ENCODE measurements at places on chromosomes 1 and 21. TPM values are rescaled to one million over a fixed set of nuclear protein-coding genes. Genes with fewer than 3 reads are reported as not detected.

Gene DESI2
- 36.9 TPM for total RNA-seq

Gene TEDDM1
- total RNA-seq: not detected

Gene RNU1-1
- total RNA-seq: under 0.01 TPM

Gene ZNF593OS
- total RNA-seq: not detected

Gene CFHR4
- total RNA-seq: not detected

Gene SPRR2B
- total RNA-seq: not detected

Gene PGLYRP4
- total RNA-seq: not detected

GRCh38 chr1:230503726-230504125, 77.6 kb upstream of the PGBD5 start:
- no peak for DNase-seq
- H3K27ac ChIP-seq: no peak overlapping the region
- no peaks in the 10 kb centered on the region for H3K4me1 ChIP-seq
- H3K27me3 ChIP-seq: no peaks in the 10 kb centered on the region
- no peak overlapping the region for H3K4me3 ChIP-seq

DNA sequence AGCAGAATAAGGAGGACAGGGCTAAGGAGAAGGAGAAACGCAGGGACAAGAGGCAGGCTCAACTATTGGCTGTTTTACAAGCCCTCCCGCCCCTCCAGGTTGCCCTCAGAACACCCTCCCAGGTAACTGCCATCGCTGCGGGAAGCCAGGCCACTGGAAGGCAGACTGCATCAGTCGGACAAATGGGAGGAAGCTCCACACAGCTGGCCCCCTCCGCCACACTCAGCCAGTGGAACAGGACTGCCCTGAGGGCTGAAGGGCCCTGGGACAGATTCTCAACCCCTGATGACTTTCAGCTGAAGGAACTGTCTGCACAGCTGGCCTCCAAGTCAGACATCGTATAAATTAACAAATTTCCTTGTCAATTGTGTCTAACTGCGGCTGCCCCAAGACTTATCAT, 21.8 kb downstream of the LRRC3 start:
- no peak for DNase-seq
- no peak overlapping the region for H3K4me3 ChIP-seq
- H3K36me3 ChIP-seq: no peaks in the 10 kb centered on the region
- H3K27ac ChIP-seq: no peak overlapping the region
- no peaks in the 10 kb centered on the region for H3K27me3 ChIP-seq

DNA sequence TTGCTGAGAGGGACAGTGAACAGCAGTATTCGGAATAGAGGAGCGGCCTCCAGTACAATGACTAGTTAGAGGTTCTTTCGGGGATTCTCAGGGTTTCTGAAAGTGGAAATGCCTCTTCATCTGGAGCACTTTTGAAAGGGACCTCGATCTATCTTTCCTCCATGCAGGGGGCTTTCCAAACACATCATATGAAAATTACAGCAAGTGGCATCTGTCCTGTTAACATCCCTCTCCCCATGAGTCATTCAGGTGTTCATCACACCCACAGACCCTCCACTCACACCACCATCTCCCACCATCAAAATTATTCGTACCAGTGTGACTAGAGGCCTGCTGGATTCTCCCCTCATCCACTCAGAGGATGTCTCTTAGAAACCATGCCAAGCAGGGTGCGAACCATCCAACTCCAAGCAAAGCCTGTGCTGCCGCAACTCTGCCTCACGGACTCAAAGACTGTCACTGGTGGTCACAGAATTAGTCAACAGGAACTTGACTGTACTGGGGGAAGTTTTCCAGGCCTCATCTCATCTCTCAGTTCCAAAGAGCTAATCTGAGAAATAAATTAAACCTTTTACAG, 211.1 kb downstream of the MRPL39 start:
- H3K4me1 ChIP-seq: no peaks in the 10 kb centered on the region
- no peak for DNase-seq
- H3K4me3 ChIP-seq: no peak overlapping the region
- no peaks in the 10 kb centered on the region for H3K27me3 ChIP-seq
- H3K27ac ChIP-seq: no peak overlapping the region

DNA sequence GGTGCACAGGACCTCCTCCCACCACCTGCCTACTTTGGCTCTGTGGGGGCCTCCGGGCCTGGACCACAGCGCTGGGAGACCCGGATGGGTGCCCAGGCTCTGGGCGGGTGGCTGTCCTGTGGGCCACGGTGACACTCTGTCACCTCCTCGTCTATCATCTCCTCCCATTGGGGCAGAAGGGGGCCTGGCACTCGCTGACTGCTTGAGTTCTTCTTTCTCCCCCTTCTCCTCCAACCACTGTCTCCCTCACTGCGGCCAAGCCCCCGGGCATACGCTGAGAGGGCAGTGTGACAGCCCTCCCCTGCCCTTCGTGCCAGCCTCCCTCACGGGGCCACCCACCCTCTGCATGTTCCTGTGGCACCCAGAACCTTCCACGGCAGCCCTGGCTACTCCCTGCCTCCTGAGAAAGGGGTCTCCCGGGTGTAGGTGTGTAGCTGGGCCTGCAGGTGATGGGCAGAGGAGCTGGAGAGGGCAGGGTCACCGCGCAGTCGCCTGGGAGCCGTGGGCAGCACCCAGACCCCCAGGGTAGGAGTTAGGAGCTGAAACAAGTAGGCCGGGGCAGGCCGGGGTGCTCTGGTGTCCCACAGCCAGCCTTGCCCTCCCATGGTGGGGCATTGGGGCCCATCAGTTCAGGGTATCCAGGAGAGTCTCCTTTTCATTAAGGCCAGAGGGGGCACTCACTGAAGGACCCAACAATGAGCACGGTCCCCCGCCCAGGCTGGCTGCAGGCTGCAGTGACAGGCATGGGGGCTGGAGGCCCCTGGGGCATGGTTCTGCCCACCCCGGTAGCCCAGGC, 9.2 kb upstream of the ARF1 start:
- no peaks in the 10 kb centered on the region for H3K27me3 ChIP-seq
- no peak overlapping the region for H3K4me3 ChIP-seq
- no peak overlapping the region for H3K27ac ChIP-seq
- no peaks in the 10 kb centered on the region for H3K4me1 ChIP-seq
- H3K36me3 ChIP-seq: no peaks in the 10 kb centered on the region

DNA sequence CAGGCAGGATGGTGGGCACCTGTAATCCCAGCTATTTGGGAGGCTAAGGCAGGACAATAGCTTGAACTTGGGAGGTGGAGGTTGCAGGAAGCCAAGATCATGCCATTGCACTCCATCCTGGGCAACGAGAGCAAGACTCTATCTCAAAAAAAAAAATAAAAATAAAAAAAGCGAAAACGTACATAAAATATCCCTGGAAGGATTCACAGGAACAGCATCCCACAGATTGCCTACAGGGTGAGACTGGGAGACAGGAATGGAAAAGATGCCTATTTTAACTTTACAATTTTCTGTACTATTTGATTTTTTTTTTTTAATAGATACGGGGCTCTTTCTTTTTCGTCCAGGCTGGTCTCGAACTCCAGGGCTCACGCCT, 604 bp upstream of the NBPF3 start:
- DNase-seq: no peak
- H3K27ac ChIP-seq: no peak overlapping the region
- H3K36me3 ChIP-seq: no peaks in the 10 kb centered on the region
- peaks cover 5% of the 10 kb centered on the region for H3K4me1 ChIP-seq

DNA sequence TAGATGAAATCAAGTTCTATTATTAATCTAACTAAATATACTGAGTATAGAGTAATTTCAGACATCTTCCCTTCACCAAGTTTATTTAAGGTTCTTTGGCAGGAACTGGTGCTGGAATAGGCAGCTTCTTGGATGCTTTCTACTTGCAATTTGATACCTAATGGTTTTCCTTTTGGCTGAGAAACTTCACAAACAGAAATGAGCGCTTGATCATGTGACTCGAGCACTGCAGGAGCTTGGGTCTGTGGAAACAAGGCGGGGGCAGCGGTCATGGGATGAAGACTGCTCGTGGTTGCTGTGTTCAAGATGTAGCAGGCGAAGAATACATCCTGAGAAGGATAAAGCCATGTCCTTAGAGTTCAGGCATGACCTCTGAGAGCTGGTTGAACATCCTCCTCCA, 136.8 kb downstream of the PTPRC start:
- no peaks in the 10 kb centered on the region for H3K27me3 ChIP-seq
- no peak overlapping the region for H3K4me3 ChIP-seq
- H3K36me3 ChIP-seq: no peaks in the 10 kb centered on the region
- no peak overlapping the region for H3K27ac ChIP-seq
- peaks cover 7% of the 10 kb centered on the region for H3K4me1 ChIP-seq
- DNase-seq: no peak

GRCh38 chr1:215407575-215407974, 159.5 kb upstream of the KCTD3 start:
- H3K36me3 ChIP-seq: no peaks in the 10 kb centered on the region
- H3K4me3 ChIP-seq: no peak overlapping the region
- no peak overlapping the region for H3K27ac ChIP-seq

DNA sequence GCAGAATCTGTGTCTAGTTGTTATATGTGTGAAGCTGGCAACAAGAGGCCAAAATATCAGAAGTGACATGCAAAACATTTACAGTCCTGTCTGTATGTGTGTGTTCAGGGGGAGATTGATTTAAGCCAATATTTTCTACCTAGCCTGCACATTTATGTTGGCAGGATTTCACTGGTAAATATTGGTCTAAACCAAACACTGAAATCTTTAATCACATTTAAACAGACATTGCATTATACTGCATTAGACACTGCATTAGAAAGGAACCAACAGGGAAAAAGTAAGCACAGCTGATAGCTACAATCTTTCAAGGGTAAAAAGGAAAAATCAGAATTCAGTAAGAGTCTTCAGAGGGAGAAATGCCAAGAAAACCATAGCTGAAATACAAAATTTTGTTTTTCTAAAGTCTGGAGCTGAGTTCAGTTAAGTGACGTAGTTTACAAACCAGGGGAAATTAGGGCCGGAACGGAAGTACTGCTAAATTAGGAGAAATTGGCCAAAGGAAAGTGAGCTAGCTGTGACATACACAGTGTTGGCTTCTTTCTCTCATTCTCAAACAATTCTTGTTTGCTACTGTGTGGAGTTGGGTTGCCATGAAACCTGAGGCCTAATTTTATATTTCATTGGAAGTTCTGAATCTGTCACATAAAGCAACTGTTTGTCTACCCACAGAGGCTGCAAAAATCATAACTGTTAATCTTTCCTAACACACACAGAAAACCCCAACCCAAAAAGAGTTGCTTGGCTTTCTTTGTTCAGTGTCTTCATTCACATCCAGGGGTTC, 217.3 kb upstream of the SGIP1 start:
- H3K27me3 ChIP-seq: no peaks in the 10 kb centered on the region
- no peak overlapping the region for H3K27ac ChIP-seq
- peaks cover 4% of the 10 kb centered on the region for H3K4me1 ChIP-seq
- H3K36me3 ChIP-seq: no peaks in the 10 kb centered on the region

- peak; percentile 82 for DNase-seq
- H3K4me3 ChIP-seq: no peak overlapping the region
- H3K4me1 ChIP-seq: no peaks in the 10 kb centered on the region
- peaks cover 17% of the 10 kb centered on the region for H3K36me3 ChIP-seq
- no peak overlapping the region for H3K27ac ChIP-seq
Observed at GRCh38 chr1:39539252-39539790, 37.3 kb downstream of the PABPC4 start.

DNA sequence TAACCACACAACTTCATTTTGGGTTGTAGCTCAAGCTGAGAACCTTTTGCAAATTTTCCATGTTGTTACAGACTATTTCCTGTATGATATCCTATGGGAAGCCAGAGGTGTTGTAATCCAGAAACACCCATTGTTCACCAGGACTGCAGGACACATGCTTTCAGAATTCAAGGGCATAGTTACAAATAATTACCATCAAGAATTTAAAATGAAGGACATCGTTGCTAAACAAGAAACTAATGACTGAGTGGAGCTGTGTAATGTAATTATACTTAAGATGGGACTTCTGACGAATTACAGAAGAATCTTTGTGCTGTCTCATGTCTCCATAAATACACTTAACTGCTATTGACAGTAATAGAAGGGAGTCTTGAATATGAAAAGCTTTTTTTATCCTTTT, 47.6 kb upstream of the HOOK1 start:
- no peak overlapping the region for H3K4me3 ChIP-seq
- no peaks in the 10 kb centered on the region for H3K4me1 ChIP-seq
- no peaks in the 10 kb centered on the region for H3K27me3 ChIP-seq
- no peak overlapping the region for H3K27ac ChIP-seq

DNA sequence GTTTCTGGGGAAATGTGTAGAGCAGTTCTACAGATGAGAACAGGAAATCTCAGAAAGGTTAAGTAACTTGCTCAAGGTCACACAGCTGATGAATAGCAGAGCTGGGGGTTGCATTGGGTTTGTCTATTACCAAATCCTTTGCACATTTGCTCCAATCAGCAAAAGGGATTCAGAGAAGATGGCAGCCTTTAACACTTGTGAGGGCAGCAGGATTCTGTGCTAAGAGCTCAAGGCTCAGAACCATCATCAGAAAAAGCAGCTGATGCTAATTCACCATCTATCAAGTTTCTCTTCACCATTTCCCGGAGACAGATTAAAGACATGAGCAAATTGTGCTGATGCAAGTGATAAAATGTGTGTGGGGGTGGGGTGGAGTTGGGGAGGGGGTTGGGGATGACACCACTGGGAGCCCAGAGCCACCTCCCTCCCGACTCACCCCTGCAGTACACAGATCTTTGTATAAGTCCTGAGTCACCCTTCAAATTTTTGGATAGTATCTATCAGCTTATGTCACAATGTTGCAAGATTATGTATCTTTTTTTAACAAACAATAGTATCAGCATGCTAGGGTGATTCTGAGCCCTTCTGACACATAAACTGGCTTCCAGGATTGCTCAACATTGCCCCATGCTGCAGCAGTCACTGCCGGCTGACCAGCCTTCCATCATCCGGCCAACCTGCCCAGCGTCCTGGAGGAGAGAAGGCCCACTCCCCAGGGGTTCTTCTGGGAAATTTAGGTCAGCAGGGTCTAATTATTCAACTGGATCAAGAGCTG, 2.8 kb upstream of the SPSB1 start:
- no peaks in the 10 kb centered on the region for H3K4me1 ChIP-seq
- H3K4me3 ChIP-seq: no peak overlapping the region
- no peak for DNase-seq
- H3K36me3 ChIP-seq: no peaks in the 10 kb centered on the region
- no peak overlapping the region for H3K27ac ChIP-seq
- H3K27me3 ChIP-seq: no peaks in the 10 kb centered on the region

- peak overlapping the region; percentile 94 for H3K27ac ChIP-seq
- peaks cover 55% of the 10 kb centered on the region for H3K4me1 ChIP-seq
- H3K36me3 ChIP-seq: peaks cover 17% of the 10 kb centered on the region
- DNase-seq: no peak
Observed at GRCh38 chr1:204514828-204515227, 1.4 kb upstream of the MDM4 start.

DNA sequence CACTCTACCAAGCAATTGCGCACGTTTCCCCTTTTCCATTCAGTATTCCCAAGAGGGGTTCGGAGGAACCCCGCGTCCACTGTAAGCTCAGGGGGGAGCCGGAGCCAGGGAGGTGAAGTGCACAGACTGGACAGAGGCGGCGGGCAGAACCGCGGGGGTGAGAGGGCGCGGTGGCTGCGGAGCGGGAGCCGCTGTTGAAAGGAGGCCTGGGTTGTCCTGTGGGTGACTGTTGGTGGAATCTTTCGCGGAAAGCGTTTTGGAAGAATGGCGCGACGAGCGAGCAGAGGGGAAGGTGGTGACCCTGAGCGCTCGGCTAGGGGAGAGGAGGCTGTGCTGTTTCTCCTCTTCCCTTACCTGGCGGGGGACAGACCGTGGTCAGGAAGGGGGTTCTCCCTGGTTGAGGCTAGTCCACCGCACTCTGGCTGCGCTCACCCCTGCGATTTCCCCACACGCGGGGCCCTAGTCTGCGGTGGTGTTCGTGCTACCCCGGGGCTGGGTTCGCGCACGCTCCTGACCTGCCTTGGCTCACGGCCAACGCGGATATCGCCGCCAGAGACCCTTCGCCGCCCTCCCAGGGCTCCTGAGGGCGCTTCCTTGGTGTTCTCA, 92.8 kb downstream of the PRKAB2 start:
- H3K27me3 ChIP-seq: no peaks in the 10 kb centered on the region
- no peak overlapping the region for H3K27ac ChIP-seq
- peaks cover 9% of the 10 kb centered on the region for H3K4me1 ChIP-seq
- no peak for DNase-seq
- H3K4me3 ChIP-seq: no peak overlapping the region
